ENCODE measurements at places on chromosomes 5 and 9. TPM values are rescaled to one million over a fixed set of nuclear protein-coding genes. Genes with fewer than 3 reads are reported as not detected.

Gene SLC12A2
- 32.1 TPM for total RNA-seq

Gene AK1
- 35.4 TPM for total RNA-seq

Gene TMC1
- 0.37 TPM for total RNA-seq

Gene SPINK13
- not detected for total RNA-seq

Gene DMGDH
- total RNA-seq: 0.59 TPM

Gene ACOT12
- not detected for total RNA-seq

Gene WNK2
- total RNA-seq: not detected

Gene SCGB3A2
- not detected for total RNA-seq

Gene DDX31
- 13.6 TPM for total RNA-seq

Gene CNTLN
- total RNA-seq: 17.4 TPM

Gene DDX4
- not detected for total RNA-seq

Gene ZDHHC11B
- not detected for total RNA-seq

Gene FABP6
- total RNA-seq: not detected

Gene ITK
- total RNA-seq: not detected

Gene TNC
- 93.6 TPM for total RNA-seq
